ENCODE measurements at places on chromosomes 3 and 15.

- no peak for DNase-seq
Observed at GRCh38 chr3:15044326-15044725, 20.8 kb downstream of the MRPS25 start.

DNA sequence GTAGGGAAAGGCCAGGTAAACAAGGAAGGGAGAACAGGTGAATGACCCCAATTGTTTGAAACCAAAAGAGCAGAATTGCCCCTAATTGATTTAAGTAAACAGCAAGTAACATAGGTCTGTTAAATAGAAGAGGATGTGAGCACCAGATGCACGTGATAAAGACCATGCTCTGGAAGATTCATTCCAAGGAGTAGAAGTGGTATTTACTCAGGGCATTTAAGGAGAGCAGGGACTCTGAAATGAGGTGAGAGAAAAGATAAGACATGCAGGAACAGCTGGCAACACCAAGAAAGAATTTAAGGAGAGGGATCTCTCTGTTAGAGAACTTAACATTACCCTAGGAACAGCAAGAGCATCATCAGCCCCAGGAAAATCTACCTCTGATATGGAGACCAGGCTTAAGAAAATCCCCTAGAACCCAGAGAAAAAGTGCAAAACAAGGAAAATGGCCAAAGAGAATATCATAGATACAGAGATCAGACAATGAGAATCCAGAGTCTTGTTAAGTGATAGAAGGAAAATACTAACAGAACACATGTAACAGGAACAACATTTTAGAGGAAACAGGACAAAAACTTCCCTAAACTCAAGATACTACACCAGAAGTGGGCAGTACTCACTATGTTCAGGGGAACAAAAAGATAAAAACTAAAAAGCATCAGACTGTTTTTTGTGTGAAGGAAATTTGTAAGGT, 6.4 kb downstream of the NUDT16 start:
- DNase-seq, result no peak

DNA sequence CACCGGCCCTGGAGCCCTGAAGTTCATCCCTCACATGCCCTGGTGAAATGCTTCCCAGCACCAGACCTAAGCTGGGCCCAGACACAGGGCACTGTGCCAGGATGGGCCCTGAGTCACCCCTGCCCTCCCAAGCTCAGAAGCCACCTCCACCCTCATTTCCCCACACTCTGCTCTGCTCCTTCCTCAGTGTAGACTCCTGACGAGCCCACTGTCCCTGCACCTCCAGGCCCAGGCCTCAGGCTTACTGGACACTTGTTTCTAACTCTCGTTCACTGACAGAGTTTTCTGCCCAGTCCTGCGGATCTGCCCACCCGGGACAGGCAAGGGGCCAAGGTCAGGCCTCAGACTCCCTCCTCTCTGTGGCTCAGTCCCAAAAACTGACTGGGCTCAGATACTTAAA, 112.6 kb upstream of the RNF7 start:
- DNase-seq, result no peak

GRCh38 chr15:78167227-78167888, 18.2 kb downstream of the IDH3A start:
- no peak for DNase-seq

GRCh38 chr3:116211901-116212300, 233.4 kb downstream of the LSAMP start:
- no peak for DNase-seq

GRCh38 chr15:48695088-48695826, 49.7 kb upstream of the FBN1 start:
- DNase-seq, result no peak

DNA sequence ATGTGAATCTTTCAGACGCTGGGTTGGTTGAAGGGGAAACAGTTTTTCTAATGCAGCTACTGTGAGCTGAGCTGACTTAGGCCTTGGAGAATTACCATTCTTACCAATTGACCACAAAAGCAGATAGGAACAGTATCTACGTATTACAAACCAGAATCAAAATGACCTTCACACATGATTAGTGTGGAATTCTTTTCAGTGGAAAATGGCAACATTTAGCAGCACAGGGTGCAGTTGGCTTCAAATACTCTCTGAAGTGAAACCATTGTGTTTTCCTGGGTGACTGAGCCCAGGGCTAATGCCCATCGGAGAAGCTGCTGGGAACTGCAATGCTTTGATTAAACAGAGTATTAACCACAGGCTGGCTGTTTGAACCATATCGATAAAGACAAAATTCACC, 40.2 kb upstream of the GOLGA8J start:
- no peak for DNase-seq

DNA sequence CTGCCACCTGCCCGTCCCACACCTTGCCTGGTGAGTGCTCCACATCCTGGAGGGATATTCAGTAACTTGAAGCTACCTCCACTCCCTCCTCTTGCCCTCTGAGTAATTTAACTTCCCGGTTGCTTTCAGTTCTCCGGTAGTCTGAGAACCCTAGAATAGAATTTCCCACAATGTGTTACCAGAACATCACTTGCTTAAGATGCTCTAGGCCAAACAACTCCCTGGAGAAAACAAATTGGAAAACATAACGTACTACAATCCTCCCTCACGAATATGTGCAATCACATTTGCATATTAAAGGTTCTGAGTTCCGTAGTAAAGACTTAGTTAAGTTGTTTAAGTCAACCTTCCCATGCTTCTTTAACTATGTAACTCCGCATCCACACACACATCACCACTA, 44.8 kb downstream of the SLCO2A1 start:
- DNase-seq, result no peak

DNA sequence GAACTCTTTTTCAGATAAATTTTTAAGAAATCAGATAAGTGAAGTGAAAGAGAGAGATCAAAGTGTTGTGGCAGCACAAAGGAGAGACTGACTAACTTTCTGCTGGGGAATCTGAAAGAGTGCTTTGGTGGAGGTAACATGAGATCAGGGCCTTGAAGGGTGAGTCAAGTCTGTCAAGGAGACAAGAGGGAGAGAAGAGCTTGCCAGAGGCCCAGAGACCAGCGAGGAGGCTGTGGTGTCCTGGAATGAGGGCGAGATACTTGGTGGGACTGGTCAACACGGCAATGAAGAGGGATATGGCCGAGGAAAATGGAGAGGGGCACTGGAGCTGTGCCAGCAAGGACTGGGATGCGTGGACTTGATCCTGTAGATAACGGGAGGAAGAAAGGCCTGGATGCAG, 4.6 kb downstream of the TADA3 start:
- no peak for DNase-seq
